ENCODE measurements at places on chromosomes 1 and 21. TPM values are rescaled to one million over a fixed set of nuclear protein-coding genes. Genes with fewer than 3 reads are reported as not detected.

Gene WNT4
- not detected for total RNA-seq

Gene CAPZA1
- total RNA-seq = 282 TPM

Gene CFHR1
- not detected for total RNA-seq

Gene NUP133
- 45.6 TPM for total RNA-seq

Gene SERTAD4
- not detected for total RNA-seq

Gene PPT1
- 102 TPM for total RNA-seq

Gene FCRL6
- total RNA-seq = 0.25 TPM

Gene RIPPLY3
- not detected for total RNA-seq

Gene UBE2G2
- total RNA-seq = 97.9 TPM

Gene DCDC2B
- not detected for total RNA-seq

All from T-helper 2 cell treated with Interferon-gamma antibody and Interleukin-4, amounts not matched to agents 100 ng/mL and 5 ng/mL, for 36 hours (primary cell).